ENCODE measurements at places on chromosomes 7 and 10.

GRCh38 chr7:68314208-68314607 is 1284.1 kb upstream of the AUTS2 start:
- DNase-seq, result no peak

- no peak for DNase-seq
Measured at GRCh38 chr7:126720232-126720631, 532.5 kb downstream of the GRM8 start.

GRCh38 chr10:34866848-34867247 is 51.8 kb upstream of the PARD3 start:
- DNase-seq, result no peak

- DNase-seq, result no peak
Measured at GRCh38 chr7:132518102-132518838, 58.0 kb downstream of the PLXNA4 start.

DNA sequence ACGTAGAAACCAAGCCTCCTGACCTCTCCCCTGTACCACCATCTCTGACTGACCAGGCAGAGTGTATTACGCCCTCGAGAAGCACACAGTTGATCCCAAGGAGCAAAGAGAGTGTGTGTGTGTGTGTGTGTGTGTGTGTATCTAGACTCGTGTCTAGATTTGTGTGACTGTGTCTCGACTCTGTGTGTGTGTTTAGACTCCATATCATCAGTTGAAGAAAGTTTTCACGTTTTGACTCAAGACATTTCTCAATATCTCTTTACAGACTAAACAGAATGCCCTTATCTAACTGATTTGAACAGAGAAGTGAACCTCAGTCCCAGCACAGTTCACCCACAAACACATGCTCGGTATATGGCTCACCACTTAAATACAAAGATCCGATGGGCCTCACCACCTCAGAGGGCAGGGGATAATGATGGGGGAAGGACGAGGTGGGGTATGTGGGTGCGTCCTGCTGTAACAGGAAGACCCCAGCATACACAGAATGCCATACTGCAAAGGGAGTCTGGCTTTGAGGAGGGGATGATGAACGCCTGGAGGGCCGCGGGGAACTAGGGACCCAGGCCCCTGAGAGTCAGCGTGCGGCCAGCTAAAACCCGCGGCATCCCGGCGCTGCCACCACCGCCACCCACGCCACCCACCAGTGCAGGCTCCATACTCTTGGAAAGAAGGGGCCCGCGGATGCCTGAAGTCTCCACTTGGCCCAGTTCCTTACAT is 780 bp downstream of the ALDH18A1 start:
- DNase-seq, result no peak

GRCh38 chr7:93043385-93043985 is 74.3 kb downstream of the SAMD9 start:
- DNase-seq, result no peak

- no peak for DNase-seq
Measured at GRCh38 chr7:117791877-117792780, 81.1 kb downstream of the CTTNBP2 start.

- no peak for DNase-seq
Measured at GRCh38 chr7:37408291-37409228, 40.1 kb downstream of the ELMO1 start.
